ENCODE measurements at places on chromosomes 2 and 18. TPM values are rescaled to one million over a fixed set of nuclear protein-coding genes. Genes with fewer than 3 reads are reported as not detected.
A peak's percentile ranks its signal among the peaks of the same experiment; 100 is the strongest.

The RAB31 gene
- 20.8 TPM for polyA plus RNA-seq

The GPR45 gene
- polyA plus RNA-seq = not detected

The UGT1A1 gene
- not detected for polyA plus RNA-seq

The M1AP gene
- polyA plus RNA-seq = 0.27 TPM

The CAD gene
- polyA plus RNA-seq = 28.0 TPM

DNA sequence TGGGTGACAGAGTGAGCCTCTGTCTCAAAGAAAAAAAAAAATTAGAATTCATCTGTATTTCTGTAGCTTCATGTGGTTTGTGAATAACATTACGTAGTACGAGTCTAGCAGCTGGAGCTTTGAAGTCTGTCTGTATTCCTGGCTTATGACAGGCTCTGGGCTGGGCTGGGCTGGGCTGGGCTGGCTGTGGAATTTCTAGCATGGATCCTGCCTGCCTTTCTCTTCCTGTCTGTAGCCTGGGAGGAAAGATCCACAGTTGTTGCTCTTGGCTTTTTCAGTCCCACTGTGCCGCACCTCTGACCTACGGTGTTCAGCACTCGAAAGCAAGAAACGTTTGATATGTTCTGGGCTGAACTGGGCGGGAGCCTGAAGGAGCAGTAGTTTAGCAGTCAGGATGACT is 55.4 kb downstream of the BOLA3 start:
- DNase-seq = peak; percentile 17

DNA sequence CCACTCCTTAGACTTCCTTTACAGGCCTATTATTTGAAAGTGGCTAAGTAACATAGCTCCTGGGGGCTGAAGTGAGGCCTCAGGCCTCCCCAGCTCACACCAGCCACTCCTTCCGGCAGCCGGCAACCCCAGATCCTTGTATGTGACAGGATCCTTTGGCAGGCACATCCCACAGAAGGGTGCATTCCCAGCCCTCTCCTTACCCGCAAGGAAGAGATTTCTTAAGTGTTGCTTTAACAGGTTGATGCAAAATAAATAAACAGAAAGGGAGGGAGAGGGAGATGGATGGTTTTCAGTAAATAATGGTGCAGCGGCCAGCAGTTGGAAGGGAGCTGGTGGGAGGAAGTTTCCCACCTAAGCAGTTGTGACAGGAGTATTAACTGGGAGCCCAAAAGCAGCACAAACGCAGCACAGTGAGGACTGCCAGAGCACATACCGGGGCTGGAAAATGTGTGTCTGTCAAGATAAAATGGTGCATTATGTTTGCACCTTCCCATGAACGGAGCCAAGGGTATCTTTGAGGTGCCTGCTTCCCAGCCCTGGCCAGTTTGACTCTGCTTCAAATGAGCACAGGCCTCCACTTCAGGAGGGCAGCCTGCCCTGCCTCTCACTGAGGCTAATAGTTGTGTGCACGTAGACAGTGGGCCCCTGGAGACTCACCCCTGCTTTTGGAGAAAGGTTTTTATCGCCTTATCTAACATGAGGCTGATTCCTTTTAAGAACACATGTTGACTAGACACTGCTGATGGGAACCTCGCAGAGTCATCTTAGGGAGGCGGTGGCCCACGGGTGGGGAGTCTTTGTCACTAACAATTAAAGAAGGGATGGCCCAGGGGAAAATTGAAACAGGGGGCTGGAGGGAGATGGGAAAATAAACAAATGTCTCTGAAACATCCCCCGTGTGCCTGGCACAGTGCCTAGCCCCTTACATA is 32.8 kb downstream of the NRP2 start:
- DNase-seq = no peak

DNA sequence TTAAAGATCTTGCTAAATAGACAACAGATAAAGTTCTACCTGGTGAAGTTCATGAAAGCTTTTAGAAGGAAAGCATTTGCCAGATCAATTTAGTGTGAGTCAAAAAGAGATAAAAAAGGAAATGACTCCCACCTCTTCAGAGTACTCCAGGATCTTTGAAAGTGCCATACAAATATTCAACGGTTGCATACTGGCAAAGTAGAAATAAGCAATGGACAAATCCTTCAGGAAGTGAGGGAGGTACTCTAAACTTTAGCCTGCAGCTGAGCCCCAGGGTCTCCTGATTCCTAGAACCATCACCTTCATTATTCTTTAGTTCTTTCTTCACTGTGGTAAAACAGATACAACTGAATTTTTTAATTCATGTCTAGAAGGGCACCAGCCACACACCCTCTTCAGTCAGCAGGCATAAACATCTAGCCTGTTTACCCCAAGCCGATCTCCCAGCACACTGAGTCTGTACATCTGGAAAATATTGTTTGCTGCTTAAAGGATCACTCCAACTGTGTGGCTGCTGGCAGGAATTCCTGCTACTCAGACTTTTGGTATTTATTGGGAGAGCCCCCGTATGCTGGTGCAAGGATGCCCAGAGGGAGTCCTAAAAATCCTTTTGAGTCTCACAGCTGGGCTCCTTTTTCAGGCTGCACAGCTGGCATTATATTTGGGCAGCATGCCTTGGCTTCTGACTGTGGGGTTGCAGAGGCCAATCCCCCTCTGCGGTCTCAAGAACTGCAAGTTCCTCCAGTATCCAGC is 72.3 kb upstream of the SESTD1 start:
- peak; percentile 30 for DNase-seq

DNA sequence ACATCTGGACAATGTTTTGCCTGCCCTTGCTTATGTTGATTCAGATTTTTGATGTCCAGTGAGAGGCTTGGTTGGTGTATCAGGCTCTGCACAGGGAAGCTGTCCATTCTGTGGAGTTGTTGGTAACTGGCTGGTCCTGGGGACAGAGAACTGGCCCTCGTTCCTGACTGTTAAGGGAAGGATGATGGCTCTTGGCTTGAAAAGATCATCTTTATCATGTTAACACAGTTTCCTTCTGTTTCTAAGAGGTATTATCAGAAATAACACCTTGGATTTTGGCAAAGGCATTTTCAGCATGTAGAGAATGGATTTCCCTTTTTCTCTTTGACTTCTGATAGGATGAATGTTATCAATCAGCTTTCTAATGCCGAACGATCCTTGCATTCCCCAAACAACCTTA is 19.3 kb downstream of the STK25 start:
- no peak for DNase-seq
